ENCODE measurements at places on chromosomes 6 and 20. TPM values are rescaled to one million over a fixed set of nuclear protein-coding genes. Genes with fewer than 3 reads are reported as not detected.

Gene ESR1
- 5.6 TPM for total RNA-seq

Gene ULBP3
- total RNA-seq: 28.9 TPM

Gene TFAP2D
- total RNA-seq: not detected

Gene SYNJ2
- total RNA-seq: 19.7 TPM

Gene ECHDC1
- 58.7 TPM for total RNA-seq

Gene CRISP3
- total RNA-seq: 0.55 TPM

Gene SLC22A16
- not detected for total RNA-seq

Gene PET117
- 17.6 TPM for total RNA-seq

Gene C6orf132
- total RNA-seq: 30.8 TPM

Gene MUC22
- 0.17 TPM for total RNA-seq

Gene MYL9
- 335 TPM for total RNA-seq

Gene BFSP1
- total RNA-seq: 6.9 TPM

Gene MDFI
- total RNA-seq: 31.8 TPM

GRCh38 chr6:112049026-112049799 is 4.7 kb upstream of the CCN6 start:
- no peak for DNase-seq

GRCh38 chr20:13059398-13060136 is 50.8 kb downstream of the SPTLC3 start:
- DNase-seq: no peak

- DNase-seq: no peak
Observed at GRCh38 chr20:59062081-59062480, 19.5 kb upstream of the PRELID3B start.

DNA sequence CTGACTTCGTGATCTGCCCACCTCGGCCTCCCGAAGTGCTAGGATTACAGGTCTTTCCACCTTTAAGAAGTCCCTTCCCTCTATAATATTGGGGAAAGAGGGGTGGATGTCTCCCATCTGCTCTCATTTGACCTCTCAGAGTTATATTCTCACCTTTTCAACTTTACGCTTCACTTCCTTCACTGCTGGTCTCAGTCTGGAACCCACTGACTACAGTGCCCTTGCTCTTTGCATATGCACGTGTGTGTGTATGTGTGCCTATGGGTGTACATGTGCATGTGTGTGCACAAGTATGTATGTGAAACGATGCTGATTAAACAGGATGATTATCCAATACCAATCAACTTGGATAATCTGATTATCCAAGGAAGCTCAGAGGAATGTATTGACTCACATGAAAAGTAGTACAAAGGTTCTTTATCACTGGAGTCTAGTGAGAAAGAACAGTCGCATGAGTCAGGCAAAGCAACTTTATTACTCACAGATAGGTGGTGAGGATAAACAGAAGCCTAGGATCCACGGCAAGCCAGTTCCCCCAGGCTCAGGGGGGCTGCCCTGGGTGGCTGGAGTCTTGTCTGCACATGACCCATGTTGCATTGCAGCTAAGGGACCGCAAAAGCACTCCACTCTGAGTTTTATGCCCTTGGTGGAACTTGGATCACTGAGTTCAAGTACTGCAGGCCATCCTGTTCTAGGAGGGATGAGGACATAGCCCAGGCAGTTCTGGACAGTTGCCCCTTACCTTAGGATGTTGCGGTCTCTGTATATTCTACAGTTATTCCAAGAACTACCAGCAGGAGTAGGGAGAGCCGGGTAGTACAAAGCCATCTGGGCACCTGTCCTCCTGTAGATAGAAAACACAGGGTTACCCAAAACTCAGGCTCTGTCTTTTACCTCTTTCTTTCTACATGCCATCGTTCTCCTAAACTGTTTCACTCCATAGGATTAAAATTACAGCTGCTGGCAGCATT is 50.9 kb downstream of the SNRNP48 start:
- no peak for DNase-seq

GRCh38 chr20:58240471-58240870 is 12.0 kb upstream of the ANKRD60 start:
- no peak for DNase-seq

DNA sequence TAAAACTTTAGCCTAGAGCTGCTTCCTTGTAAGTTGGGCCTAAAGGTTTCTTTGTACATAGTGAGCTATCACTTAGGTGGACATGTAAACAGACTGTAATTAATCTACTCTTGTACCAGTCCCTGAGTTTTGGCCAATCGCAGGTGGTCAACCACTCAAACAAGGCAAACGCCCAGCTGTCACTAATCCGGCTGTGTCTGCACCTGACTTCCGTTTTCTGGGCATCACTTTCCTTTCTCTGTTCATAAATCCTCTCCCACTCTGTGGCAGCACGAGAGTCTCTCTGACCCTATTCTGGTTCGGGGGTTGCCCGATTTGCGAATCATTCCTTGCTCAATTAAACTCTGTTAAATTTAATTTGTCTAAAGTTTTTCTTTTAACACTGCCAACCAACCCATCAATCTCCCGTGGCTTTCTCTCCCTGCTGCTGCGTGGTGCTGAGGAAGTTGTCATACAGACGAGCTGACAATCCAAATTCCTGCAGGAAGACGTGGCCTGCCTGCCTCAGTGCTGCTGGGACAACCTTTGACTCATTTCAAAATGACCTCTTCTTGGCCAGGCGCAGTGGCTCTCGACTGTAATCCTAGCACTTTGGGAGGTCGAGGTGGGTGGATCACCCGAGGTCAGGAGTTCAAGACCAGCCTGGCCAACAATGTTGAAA is 206.3 kb downstream of the QKI start:
- DNase-seq: no peak

DNA sequence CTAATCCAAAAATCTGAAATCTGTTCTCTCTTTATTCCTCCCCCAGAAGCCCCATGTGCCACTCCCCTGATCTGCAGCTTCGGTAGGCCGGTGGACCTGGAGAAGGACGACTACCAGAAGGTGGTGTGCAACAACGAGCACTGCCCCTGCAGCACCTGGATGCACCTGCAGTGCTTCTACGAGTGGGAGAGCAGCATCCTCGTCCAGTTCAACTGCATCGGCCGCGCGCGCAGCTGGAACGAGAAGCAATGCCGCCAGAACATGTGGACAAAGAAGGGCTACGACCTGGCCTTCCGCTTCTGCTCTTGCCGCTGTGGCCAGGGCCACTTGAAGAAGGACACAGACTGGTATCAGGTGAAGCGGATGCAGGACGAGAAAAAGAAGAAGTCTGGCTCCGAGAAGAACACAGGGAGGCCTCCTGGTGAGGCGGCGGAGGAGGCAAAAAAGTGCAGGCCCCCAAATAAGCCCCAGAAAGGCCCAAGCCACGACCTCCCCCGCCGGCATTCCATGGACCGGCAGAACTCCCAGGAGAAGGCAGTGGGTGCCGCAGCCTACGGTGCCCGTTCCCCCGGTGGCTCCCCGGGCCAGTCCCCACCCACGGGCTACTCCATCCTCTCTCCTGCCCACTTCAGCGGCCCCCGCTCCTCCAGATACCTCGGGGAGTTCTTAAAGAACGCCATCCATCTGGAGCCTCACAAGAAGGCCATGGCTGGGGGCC is 31.5 kb downstream of the HECA start:
- DNase-seq: no peak

- DNase-seq: peak; percentile 0
Observed at GRCh38 chr6:110036408-110037302, 58.5 kb downstream of the GPR6 start.

DNA sequence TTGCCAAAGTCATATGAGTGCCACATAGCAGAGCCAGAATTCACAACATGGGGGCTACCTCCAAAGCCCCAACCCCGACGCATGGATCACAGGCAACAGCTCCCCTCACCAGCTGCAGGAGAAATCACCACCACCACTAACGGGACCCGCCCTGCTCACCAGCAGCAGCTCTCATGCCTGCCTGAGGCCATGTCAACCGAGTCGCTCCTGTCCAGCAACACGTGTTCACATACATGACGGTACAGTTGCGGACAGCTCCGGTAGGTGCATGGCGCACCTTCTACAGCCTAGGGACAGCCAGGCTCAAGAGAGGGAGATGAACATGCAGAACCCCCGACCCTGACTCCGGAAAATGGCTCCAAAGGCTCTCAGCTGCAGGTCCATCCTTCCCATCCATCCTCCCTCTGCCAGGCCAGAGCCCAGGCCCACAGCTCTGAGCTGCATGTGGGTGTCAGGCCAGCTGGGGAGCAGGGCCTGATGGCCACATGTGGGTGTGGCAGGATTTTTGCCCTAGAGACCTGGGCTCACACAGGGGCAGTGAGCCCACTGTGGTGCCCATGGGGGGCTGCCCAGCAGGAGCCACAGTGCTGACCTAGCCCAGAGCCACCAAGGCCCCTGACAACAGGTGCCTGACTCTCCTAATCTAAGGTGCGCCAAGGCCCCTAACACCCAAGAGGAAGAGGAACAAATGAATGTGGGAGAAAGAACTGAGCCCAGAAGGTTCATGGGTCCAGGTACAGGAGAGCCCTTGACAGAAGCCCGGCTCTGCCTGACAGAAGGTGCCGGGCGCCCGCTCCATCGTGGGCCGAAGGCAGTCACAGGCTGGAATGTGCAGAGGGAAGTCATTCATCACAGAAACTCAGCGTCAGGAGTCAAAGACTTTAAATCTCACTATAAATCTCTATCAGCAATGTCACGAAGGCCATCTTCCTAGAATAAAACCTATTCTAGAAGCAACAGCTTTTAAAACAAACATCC is 10.5 kb downstream of the RPS6KA2 start:
- DNase-seq: no peak

DNA sequence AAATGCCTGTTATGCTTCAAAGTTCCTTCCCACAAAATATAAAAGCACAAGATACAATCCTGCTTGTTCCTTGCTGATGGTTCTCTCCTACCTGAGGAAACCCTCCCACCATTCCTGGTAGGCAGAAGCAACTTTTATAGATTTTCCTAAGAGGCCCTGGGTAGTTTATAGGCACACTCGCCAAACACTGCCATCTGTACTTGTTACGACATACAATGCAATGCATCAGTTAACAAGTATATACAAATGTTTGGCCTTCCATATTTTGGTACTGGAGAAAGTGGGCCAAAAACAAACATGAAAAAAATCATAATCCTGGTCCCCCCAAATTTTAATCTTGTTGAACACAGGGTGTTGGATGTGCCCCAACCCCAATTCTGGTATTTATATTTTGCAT is 16.6 kb downstream of the MCM9 start:
- DNase-seq: no peak

- no peak for DNase-seq
Observed at GRCh38 chr20:18795366-18795765, 18.2 kb upstream of the SCP2D1 start.

DNA sequence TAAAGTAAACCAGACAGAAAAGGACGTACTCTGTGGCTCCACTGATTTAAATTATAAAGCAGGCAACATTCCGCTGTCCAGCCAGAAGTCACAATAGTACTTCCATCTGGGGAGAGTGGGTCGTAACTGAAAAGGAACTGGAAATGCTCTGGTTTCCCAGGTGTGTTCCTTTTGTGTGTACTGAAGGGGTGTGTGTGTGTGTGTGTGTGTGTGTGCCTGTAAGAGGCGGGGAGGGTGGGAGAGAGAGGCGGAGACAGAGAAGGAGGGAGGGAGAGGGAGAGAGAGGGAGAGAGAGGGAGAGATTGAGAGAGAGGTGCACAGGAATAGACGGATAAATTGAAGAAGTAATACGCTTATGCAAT is 178.4 kb upstream of the ZNF184 start:
- DNase-seq: no peak

- no peak for DNase-seq
Observed at GRCh38 chr6:40395066-40395697, 192.0 kb downstream of the LRFN2 start.

GRCh38 chr20:64164123-64164836 is at the start of gene MYT1:
TSS of gene MYT1 (plus strand) at chr20:64164452. CDS start at chr20:64198862, 34,410 bp downstream.
- DNase-seq: no peak

DNA sequence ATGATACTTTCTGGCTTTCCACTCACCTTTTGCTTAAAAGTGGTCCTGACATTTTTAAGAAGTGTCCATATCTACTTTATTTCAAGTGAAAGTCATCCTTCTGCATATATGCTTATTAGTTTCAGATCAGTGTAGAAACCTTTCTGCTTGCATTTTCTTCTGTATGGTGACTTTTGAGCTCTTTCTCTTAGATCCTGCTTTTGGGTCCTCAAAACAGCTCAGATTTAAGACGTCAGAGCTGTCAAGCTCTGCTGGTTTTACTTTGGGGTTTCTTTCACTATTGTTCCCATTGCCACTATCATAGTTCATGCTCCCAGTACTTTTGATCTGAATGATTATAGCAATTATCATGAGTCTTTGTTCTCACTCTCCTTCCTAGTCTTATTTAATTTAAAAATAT is 41.7 kb downstream of the BCKDHB start:
- no peak for DNase-seq

DNA sequence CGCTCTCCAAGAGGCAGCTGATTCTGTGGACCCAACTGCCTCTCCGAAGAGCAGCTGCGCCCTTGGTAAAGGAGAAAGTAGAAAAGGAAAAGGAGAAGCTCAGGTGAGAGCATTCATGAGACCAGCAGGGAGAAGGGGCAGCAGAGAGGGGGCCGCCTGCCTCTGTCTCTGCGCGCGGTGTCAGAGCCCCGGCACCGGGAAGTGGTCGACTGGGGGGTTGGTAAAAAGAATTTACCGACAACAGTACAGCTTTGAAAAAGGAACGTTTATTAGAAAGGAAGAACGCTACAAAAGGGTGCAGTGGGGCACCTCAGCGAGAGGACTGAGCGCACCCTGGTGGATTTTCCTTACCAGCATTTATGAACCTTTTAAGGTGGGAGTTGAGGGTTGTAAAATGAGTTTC is 61.9 kb downstream of the GPR6 start:
- DNase-seq: no peak

- no peak for DNase-seq
Observed at GRCh38 chr6:701215-701614, 8.3 kb upstream of the EXOC2 start.

DNA sequence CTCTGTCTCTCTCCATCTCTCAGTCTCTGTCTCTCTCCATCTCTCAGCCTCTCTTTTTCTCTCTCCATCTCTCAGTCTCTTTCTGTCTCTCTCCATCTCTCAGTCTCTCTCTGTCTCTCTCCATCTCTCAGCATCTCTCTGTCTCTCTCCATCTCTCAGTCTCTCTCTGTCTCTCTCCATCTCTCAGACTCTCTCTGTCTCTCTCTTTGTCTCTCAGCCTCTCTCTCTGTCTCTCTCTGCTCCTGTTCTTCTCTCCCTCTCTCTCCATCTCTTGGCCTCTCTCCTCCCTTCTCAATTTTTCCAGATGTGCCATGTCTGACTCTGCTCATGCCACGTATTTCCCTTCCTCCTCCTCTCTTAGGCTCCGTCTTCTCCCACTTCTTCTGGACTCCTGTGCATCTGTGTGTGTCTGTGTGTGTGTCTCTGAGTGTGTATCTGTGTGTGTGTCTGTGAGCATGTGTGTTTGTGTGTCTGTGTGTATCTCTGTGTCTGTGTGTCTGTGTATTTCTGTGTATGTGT is 72.7 kb downstream of the SRC start:
- no peak for DNase-seq

GRCh38 chr20:10686356-10687133 is 12.7 kb upstream of the JAG1 start:
- DNase-seq: no peak

- no peak for DNase-seq
Observed at GRCh38 chr6:42042108-42042507, 8.2 kb upstream of the TAF8 start.

DNA sequence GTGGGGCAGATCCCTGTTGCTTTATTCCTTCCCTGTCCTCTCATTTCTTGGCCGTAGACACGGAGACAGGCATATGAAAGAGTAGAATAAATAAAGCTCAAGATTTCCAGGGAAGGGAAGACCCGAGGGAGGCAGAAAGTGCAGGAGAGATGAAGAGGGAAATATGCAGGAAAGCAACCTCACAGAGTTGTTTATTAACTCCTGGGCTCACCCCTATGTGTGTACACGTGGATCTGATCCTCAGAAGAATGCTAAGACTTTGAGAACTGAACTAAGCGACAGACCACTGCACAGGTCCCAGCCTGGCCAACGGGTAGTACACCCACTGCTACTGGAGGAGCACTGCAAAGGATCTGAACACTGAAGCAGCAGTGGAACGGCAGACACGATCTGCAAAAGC is 156.2 kb downstream of the KIF16B start:
- no peak for DNase-seq

All from prostate gland (tissue), 2 donors.